SJSA1 (cell line): ENCODE measurements at places on chromosomes 16 and 17.

- DNase-seq: no peak
Measured at GRCh38 chr17:1008008-1008761, 11.3 kb downstream of the TIMM22 start.

- no peak for DNase-seq
Measured at GRCh38 chr17:68560966-68561720, 40.0 kb downstream of the FAM20A start.

- no peak for DNase-seq
Measured at GRCh38 chr17:32882734-32883133, 5.8 kb upstream of the MYO1D start.

DNA sequence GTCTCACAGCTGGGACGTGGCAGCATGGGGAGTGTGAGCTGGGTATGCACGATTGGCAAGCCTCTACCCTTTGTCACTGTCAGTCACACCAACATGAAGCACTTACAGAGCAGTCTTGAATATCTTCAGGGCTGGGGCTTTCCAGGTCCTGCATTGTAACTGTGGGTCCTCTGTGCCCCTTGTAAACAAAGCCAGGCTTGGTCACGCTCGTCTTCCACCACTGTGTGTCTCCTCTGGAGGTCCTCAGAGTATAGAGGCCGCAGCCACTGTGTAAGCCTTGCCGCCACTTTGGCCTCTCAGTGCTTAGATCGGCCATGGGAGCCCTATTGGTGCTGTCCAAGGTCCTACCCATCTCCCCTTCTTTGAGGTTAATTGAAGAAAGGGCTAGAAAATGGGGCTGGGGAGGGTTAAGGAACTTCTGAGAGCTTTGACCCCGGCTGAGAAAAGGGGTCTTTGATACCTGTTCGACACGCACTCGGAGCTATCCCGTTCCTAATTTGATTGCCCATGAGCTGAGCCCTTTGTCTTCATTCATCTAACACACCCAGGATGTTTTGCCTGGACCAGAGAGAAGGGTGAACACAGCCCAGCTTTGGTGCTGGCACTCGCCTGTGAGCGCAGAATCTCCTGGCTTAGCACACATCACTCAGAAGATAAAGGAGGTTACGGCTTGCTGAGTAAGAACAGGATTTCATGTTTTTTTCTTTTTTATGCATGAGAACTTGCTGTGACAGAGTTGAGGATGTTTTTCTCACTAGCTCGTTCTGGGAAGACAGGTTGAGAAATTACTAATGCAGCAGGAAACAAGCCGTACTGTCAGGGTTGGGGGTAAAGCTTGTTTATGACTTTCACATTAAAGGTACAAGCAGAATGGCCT lies 267.9 kb downstream of the CPPED1 start:
- no peak for DNase-seq
